ENCODE measurements at places on chromosomes 16 and 17.
A peak's percentile ranks its signal among the peaks of the same experiment; 100 is the strongest.

- DNase-seq: no peak
Observed at GRCh38 chr17:42806249-42806648, 7.6 kb downstream of the CNTD1 start.

DNA sequence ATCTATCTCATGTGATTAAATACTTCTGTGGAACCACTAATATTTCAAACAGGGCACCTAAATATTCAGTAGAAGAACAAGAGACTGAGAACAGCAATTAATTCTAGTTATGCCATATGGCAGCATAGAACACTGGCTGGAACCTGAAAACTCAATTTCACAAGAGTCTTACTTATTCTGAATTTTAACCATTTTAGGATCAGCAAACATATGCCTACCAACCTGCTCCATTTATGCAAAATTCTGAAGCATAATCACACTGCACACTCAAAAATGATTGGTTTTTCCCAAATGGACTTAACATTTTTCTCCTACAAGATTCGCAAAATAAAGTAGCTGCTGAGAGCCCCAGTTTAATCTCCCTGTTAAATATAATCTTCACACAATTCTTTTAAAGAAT is 43.2 kb downstream of the SKAP1 start:
- no peak for DNase-seq

DNA sequence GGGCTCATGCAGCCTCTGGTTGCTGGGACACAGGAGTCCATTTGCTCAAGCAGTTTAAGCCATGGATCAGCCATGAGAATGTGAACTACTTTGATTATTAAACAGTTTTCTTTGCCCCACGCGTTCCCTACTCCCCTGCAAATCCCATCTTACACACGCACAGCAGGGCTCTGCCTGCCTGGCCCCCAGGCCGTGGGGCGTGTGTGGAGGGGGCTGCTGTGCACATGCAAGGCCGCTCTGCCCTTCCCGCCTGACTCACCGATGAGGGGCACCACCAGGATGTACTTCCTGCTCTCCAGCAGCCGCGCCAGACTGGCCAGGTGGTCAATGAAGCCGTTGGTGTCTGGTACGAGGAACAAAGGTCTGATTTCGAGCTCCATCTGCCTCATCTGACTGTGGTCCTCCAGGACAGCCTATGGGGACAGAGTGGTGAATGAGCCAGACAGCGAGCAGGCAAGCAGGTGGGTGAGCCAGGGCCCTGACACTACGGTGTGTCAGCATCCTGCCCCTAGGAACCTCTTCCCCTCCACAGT is 13.7 kb downstream of the HIC1 start:
- no peak for DNase-seq

- DNase-seq: peak; percentile 2
Observed at GRCh38 chr16:25838724-25839186, 147.0 kb downstream of the HS3ST4 start.

GRCh38 chr16:66695935-66696668 is 441 bp downstream of the CMTM4 start:
- DNase-seq: no peak

DNA sequence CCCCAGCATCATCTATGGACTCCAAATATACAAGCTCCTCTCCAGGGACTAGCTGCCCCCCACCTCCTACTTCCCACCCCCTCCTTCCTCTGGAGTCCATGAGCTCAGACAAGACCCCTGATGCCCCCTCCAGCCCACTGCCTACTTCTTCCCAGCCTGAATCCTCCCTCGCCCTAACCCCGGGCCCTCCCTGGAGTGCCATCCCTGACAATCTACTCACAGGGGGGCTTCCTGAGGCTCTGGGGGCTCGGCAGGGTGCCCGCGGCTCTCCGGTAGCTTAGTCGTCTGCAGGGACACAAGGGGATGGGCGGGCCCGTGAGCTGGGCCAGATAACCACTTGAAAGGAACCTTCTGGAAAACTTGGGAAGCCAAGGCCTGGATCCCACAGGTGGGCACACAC is 15.1 kb downstream of the MPP3 start:
- DNase-seq: no peak

DNA sequence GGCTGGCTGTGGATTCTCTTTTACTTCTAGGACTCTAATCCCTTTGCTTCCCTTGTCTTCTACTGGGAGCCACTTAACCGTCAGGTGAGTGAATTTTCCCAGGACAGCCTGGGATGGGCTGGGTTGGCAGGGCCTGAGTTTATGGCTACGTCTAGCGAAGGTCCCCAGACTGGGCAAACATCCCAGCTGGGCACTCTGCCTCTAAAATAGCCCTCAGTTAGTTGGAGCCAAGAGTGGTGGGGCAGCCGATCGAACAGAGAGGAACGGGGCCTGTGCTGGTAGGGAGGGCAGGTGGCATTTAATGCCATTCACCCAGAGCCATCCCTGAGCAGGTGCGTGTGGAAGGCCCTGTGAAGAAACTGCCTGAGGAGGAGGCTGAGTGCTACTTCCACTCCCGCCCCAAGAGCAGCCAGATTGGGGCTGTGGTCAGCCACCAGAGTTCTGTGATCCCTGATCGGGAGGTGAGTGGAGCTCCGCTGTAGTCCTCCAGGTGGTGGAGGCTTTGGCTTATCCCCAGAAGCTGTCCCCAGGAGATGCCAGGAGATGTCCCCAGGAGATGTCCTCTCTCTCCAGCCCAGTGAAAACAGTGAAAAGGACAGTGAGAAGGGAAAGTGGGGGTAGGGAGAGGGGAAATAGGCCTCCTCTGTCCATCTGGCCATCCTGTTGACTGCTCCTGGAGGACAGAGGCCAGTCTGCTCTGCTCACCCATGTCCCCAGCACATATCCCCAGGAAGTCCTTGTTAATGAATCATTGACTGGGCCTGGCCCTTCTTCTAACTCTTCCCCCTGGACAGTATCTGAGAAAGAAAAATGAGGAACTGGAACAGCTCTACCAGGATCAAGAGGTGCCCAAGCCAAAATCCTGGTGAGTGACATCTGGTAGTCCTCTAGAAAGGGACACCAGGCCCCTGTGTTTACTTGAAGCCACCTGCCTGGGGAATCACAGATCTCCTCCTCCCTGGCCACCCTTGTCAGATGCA is 4.4 kb downstream of the PNPO start:
- no peak for DNase-seq

DNA sequence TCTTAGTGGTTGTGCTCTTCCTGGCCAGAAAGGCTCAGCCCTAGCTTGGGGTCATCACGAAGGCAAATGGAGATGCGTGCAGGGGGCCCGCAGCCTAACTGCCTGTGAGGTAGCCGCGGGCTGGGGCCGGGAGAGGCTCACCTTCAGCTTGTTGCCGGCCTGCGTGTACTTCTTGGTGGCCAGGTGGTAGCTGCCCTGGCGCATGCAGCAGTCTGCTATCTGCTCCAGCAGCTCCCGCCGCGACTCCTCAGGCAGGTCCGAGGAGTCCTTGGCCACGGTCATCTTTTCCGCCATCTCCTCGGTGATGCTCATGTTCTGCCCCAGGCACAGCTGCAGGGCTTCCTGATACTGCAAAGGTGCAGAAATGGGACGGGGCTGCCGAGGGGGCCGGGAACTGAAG is 13.0 kb upstream of the TMEM204 start:
- DNase-seq: no peak

- peak; percentile 50 for DNase-seq
Observed at GRCh38 chr16:89842471-89843408, 14.5 kb downstream of the SPIRE2 start.

DNA sequence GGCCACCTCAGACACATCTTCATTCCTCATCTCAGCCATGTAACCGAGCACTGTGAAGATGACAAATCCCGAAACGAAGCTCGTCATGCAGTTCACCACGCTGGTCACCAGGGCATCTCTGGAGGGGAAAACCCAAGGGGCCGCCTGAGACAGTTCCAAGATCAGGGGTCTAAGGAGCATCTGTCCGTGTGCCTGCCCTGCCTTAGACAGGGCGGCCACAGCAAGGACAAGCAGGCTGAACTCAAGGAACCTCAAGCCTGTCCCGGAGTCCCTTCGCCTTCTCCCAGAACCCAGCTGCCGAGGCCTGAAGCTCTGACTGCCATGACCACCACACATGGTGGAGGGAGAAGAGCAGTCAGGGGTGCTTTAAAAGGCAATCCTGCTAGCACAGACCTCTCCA is 22.7 kb downstream of the SLC6A4 start:
- DNase-seq: no peak

- DNase-seq: no peak
Observed at GRCh38 chr17:30950669-30951399, 20.0 kb upstream of the RNF135 start.

DNA sequence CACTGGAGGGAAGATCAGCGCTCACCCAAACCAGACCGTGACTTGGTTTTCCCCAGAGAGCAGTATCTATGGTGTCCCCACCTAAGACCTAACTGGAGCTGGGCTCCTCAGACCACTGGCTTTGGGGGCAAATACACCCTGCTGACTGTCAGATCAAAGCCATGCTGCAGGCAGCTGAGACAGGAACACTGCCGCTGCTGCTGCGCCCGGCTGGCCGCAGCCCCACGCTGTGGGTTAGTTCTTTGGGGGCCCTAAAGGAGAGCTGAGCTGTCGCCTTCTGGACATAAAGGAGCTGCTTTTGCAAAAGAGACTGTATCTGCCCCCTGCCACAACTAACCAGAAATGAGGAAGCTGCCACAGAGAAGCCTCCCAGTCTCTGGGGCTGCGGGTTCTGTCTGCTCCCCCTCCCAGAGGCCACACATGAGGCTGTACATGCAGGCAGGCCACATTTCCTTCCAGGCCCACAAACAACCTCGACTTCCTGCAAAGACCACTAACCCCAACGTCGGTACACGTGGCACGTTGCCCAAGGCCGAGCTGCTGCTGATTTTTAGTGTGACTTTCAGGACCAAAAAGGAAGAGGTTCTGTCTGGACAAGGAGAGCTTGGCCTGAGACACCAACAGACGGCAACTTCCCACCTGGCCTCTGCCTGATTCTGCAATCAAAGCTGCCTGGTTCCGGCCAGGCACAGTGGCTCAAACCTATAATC is 18.2 kb upstream of the ABR start:
- no peak for DNase-seq
